ENCODE measurements at places on chromosomes 1 and 21.

GRCh38 chr1:246178717-246179311 is 328.3 kb downstream of the SMYD3 start:
- peak; percentile 72 for ATAC-seq

DNA sequence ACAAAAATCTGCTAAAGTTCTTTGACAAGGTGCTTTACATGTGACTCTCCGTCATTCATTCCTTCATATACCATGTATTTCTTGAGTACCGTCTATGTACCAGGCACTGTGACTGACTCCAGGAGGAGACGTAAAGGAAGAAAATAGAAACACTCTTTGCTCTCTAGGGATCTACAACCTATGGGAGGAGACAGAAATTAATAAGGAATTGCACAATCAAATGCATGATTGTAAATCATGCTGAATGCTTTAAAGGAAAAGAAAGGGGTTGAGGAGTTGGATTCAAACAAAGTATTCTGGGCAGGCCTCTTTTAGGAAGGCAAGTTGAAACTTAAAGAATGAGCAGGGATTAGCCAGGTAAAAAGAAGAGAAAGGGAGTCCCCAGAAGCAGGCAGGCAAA is 239.1 kb upstream of the FGGY start:
- ATAC-seq, result no peak

GRCh38 chr1:231155808-231156207 is 6.0 kb upstream of the TRIM67 start:
- no peak for ATAC-seq

- no peak for ATAC-seq
These were observed 118.7 kb upstream of the CD34 start for GRCh38 chr1:208029381-208030287.

DNA sequence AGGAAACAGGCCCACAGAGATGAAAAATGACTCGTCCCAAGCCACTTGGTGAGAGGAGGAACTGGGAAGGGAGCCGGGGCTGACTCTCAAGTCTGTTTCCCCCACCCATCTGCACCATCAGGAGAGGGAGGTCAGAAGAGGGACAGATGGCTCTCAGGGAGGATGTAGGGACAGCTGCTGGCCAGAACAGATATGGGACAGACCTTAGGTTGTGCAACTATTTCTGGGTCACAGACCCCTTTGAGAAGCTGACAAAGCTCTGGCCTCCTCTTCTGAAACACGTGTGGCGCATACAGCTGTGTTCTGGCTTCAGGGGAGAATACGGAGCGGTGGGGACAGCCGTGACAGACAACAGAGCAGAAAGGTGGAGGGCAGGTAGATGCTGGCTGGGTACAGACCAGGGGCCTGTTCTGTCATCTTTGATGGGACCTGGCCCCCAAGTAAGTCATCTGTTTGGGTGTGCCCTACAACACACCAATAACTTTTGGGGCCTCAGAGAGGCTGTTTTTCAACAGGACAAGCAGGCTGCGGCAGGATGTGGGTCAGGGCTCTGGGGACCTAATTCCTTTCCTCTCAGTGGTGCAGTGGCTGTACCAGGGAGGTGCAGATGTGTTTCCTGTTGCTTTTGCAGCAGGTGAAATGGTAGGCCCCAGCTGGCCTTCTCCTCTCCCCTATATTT is 7.3 kb downstream of the SH3BGRL3 start:
- no peak for ATAC-seq

GRCh38 chr1:36737038-36737555 is 254.4 kb upstream of the CSF3R start:
- ATAC-seq, result peak; percentile 59

- ATAC-seq, result no peak
These were observed 290.9 kb downstream of the LRRIQ3 start for GRCh38 chr1:73907051-73907450.

GRCh38 chr21:42336054-42336453 is 14.7 kb downstream of the TFF2 start:
- ATAC-seq, result no peak

GRCh38 chr1:14678011-14678638 is 79.6 kb downstream of the KAZN start:
- ATAC-seq, result peak; percentile 32

GRCh38 chr1:119964673-119965363 is 68.5 kb upstream of the ADAM30 start:
- ATAC-seq, result no peak

DNA sequence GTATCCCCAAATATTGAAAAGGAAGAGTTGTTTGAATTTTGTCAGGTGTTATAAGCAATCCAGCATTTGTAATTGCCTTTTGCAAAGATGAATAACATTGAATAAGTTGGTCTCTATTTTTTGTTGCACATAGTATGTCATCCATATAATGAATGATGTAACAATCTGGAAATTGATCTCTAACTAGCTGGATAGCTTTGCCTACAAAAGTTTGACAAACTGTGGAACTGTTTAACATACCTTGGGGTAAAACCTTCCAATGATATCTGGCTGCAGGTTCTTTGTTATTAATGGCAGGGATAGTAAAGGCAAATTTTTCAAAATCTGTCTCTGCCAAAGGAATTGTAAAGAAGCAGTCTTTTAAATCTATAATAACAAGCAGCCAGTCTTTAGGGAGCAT is 7.6 kb downstream of the DAP3 start:
- no peak for ATAC-seq

DNA sequence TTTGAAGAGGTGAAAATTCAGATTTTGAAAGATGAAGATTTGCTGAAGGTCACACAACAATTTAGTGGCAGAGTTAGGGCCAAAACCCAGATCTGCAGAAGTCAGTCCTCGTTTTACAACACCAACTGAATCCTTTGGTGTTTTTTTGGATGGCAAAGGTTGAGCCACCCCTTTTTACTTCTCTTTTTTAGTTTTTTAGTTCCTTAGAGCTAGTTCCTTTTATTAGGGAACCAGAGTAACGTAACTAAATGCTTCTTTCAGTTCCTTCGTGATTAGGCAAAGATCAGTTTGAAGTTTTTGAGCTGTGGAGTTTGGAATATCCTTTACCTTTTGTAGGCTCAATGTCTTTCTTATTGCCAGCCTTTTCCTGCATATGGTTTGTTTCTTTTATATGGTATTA is 67.9 kb upstream of the ARID1A start:
- no peak for ATAC-seq

- no peak for ATAC-seq
These were observed 8.5 kb downstream of the IKBKE start for GRCh38 chr1:206478746-206479145.

DNA sequence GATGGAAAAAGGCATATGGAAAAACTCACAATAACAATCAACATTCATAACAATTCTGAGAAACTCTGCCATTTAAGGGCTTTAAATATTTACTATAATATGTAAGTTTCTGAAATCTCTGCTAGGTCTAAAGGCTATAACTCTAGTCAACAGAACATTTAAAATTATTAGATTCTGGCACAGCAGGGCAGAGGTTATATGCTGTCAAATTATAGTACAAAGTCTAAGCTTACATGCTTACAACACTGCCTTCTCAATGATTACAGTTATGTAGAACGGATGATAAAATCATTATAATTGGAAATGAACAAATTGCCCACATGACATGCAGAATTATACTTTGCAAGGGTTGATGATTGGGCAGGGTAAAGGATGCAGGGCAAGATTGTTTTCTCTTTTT is 97.7 kb downstream of the PIGK start:
- no peak for ATAC-seq

Data from motor neuron (in vitro differentiated cells).